Left kidney (tissue), 8 donors: ENCODE measurements at places on chromosomes 12 and 14. TPM values are rescaled to one million over a fixed set of nuclear protein-coding genes. Genes with fewer than 3 reads are reported as not detected.

DNA sequence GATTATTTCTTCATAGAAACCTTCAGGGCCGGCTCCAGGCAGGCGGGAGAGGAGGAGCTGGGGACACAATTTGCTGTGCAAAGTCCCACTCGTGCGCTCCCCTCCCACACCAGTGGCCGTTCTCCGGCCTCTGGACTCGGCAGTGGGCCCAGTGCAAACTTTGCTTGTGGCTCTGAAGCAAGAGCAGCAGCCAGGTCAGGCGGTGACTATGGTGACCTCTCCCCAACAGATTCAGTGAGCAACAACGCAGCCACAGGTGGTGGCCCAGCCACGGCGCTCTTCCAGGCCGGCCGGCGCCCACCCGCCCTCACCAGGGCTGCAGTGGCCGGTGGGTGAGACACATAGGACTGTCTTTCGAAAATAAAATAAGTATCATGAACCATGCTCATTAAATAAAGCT, 29.5 kb downstream of the VPS37B start:
- no peak for DNase-seq

- DNase-seq = no peak
Observed at GRCh38 chr12:72365151-72365550, 93.0 kb downstream of the TRHDE start.

KERA gene
- not detected for polyA plus RNA-seq

GRCh38 chr14:54787261-54787660, 115.4 kb downstream of the GCH1 start:
- DNase-seq = no peak

GRCh38 chr12:129532707-129533499, 370.9 kb downstream of the TMEM132D start:
- DNase-seq = no peak

GRCh38 chr14:102275866-102276265, 29.1 kb downstream of the MOK start:
- DNase-seq = no peak

PAX9 gene
- polyA plus RNA-seq = 0.33 TPM

PDZRN4 gene
- polyA plus RNA-seq = 6.6 TPM

GZMH gene
- polyA plus RNA-seq = not detected

GRCh38 chr14:50339178-50339804, 27.2 kb downstream of the DMAC2L start:
- DNase-seq = no peak

DNA sequence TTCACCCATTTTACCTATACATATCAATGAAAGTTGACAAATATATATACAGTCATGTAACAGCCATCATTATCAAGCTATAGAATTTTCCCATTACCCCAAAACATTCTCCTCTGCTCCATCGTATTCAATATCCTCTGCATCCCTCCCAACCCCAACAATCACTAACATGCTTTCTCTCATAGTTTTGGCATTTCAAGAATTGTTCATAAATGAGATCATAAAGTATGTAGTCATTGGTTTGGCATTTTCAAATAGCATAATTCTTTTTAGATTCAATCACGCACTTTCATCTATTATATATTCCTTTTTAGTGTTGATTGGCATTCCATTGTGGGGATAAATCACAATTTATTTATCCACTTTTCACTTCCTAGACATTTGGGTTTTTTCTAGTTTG, 866.0 kb upstream of the TMEM132C start:
- DNase-seq = no peak

DNA sequence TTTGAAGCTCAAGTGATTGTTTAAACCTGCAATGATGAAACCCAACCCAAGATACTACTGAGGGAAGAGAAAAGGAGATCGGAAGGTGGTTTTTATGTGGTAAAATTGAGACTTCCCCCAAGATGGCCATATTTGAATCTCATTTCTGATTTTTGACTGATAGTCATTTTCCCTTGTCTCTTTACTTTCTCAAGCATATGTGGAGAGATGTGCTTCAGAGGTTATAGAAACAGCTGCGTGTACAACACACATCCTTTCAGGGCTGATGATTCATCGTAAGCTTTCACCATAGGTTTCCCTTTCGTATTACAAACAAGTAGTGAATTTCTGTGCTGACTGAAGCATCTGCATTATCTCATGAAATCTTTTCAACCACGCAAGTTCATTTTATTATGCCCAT, 276.2 kb downstream of the EMP1 start:
- no peak for DNase-seq

DNA sequence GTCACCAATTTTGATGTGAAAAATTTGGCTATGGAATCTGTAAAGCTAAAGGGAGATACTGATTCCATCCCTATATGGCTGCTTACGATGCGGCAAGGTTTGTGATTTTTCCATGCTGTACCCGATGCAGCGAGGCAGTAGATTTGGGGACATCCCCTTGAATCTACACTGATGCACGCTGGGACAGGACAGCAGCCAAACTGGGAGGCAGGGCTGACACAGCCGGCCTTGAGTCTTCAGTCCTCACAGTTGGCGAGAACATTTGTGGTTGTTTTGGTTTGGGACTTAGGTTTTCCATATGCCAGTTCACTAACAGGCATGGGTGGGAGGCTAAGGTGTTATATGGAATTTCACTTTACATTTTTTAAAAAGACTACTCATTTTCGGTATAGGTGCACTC, 3.8 kb downstream of the GALNT16 start:
- DNase-seq = no peak

- DNase-seq = no peak
Observed at GRCh38 chr12:98745578-98746391, 100.7 kb downstream of the APAF1 start.

- DNase-seq = no peak
Observed at GRCh38 chr12:27870939-27871338, 90.9 kb upstream of the MANSC4 start.

- peak; percentile 77 for DNase-seq
Observed at GRCh38 chr14:99231850-99232713, 39.9 kb downstream of the BCL11B start.

GRCh38 chr14:101226603-101227425, 323.3 kb upstream of the RTL1 start:
- DNase-seq = no peak
